ENCODE measurements at places on chromosomes 7 and 10.

DNA sequence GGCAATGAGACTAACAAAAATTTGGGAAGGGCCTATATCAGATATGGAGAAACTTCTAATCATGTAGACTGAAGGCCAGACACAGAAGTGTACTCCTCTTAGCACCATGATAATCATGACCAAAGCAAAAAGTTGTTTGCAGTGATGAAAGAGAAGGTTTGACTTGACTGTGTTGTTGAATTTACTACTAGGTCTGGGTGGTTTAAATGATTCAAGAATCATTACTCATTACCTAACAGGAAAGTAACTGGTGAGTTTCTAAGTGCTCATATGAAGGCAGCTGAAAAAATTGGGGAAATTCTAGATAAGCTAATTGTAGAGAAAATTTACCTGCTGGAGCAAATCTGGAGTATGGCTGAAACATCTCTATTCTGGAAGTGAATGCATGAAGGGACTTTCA is 451.5 kb upstream of the SORCS1 start:
- no peak for DNase-seq

DNA sequence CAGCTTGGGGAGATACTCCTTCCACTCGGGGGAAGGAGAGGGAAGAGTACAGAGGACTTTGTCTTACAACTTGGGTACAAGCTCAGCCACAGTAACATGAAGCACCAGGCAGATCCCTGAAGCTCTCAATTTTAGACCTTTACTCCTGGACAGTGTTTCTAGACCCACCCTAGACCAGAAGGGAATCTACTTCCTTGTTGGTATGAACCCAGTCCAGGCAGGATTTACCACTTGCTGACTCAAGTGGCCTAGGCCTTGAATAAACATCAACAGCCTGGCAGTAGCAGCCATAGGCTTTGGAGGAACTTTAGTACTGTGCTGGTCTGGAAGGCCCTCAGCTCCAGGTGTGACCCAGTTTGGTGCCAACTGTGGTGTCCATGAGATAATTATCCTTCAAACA is 173.1 kb downstream of the ADRA2A start:
- no peak for DNase-seq

DNA sequence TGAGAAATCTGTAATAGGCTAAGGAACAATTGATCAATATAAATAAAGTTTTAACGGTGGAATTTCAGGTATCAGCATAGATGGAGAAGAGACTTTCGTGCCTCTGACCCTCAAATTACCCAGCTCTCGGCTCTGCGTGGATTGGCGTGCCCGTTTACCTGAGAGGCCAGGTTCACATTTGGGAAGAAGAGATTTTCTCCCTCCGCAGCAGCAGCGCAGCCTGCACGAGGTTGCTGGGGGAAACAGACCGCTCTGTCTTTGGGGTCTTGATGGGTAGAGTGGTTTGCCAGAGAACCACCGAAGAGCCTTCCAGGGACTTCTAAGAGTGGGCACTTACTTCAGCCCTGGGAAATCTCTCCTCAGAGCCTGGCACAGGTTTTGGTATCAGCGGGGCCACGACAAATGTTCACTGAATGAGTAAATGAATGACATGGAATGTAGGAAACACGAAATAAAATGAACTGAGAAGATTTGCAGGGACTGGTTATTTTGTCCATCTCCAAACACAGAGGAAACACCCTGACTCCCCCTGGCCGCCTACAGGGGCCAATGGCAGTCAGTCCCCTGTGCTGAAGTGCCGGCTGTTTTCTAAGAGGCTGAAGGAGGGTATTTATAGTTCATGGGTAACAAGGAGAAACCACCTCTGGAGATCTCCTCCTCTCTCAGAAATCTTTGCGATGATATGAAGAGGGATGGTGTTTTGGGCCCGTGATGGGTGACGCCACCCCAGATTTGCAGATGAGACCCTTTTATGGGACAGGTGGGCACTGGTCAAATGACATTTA is 338.5 kb downstream of the ADARB2 start:
- no peak for DNase-seq

- DNase-seq: no peak
These were observed 30.1 kb upstream of the NAMPT start for GRCh38 chr7:106314875-106315274.

- no peak for DNase-seq
These were observed 70.8 kb upstream of the CDCA7L start for GRCh38 chr7:22016507-22016906.
